Stimulated activated CD8-positive, alpha-beta memory T cell treated with anti-CD3 and anti-CD28 coated beads, Interleukin-7, amount 100 ng/mL, for 1 hour (primary cell): ENCODE measurements at places on chromosomes 1 and 21.

- DNase-seq, result no peak
Measured at GRCh38 chr1:26726784-26727183, 31.0 kb downstream of the ARID1A start.

GRCh38 chr1:28986306-28986910 lies 72.0 kb downstream of the EPB41 start:
- no peak for DNase-seq

GRCh38 chr1:206457408-206458120 lies 12.7 kb upstream of the IKBKE start:
- DNase-seq, result no peak

- DNase-seq, result no peak
Measured at GRCh38 chr1:223248770-223249140, 105.7 kb upstream of the TLR5 start.

GRCh38 chr1:175129997-175130648 lies 62.5 kb downstream of the KIAA0040 start:
- no peak for DNase-seq

- no peak for DNase-seq
Measured at GRCh38 chr1:3451994-3452865, 2.2 kb upstream of the ARHGEF16 start.
